ENCODE measurements at places on chromosomes 2 and 18.
A peak's percentile ranks its signal among the peaks of the same experiment; 100 is the strongest.

DNA sequence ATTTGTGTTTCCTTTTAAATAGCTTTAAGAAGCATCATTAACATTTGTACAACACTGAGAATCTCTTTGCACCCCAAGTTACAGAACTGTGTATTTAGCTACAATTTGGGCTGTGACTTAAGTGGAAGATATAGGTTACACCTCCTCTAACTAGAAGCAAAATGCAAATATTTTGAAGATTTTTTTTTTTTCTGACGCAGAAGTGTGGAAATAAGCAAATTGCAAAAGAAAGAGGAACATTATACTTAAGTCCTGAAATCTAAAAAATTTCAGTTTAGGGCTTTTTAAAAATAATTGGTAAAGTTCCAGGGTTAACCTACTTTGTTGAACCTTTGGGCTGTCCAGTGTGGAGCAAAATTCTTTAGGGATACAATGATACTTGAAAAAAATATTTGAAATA, 41.4 kb upstream of the RBMS1 start:
- DNase-seq: no peak

- DNase-seq: no peak
These were observed 3.0 kb downstream of the EVX2 start for GRCh38 chr2:176080540-176081375.

GRCh38 chr2:205002390-205002789, 457.1 kb downstream of the PARD3B start:
- DNase-seq: no peak

DNA sequence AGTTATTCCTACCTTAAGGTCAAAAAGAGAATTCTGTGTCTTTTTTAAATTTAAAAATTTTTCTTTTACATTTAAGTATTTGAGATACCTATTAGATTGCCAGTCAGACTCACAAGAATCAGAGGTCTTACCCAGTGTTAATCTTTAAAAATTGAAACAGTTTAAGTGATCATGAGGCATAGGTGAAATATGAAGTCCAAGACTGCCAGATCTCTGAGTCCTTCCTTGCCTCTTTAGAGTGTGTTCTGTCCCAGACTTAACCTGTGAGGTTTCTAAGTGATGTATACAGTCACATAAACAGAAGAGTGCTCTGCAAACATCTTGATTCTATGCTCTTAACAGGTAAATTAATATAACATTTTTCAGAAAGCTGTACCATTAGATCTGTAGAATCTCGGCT, 40.6 kb downstream of the ACTR3 start:
- no peak for DNase-seq

DNA sequence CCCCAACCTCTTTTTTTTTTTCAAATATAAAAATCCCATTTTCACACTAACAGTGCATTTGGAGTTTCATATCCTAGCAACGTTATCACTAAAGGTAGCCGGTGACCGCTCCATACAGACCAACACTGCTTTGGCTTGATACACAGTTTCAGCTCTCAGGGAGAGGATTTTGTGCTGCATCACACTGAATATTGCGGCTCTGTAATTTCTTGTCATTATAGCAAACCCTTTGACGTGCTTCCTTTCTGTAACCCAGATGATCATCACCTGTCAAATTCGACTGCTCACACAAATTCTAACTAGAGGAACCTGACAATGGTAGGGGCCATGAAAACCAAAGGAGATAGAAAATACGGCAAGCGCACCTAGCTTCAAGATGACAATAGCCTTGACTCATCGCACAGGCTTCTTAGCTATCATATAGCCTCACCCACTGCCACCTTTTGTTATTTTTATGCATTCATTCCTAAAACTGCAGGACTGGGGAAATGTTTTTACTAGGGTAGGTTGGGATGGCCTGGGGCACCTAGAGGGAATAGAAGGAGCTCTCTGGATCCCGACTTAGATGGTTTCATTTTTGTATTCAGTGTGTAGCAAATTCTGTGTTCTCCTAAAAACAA, 582.9 kb upstream of the PIK3C3 start:
- DNase-seq: no peak

GRCh38 chr2:224932522-224932921, 109.7 kb downstream of the DOCK10 start:
- no peak for DNase-seq

DNA sequence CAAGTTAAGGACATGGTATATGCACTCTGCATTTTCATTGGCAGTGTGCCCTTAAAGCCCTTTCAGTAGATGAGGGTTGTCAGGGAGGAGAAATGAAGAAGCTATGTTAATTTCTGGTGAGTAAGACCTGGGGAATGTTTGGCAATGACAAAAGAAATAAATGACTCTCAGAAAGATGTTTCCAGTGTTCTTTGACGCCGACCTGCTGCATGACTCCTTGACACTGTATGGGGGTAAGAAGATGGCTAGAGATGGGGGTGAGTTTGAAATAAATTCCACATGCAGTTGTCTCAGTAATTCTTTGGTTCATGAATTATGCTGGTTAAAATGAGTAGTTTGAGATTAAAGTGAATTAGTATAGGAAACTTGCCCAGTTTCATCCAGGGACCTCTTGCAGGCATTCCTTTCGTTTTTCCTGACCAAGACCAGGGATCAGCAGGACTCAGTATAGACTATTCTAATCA, 5.9 kb downstream of the CCDC121 start:
- peak; percentile 31 for DNase-seq

DNA sequence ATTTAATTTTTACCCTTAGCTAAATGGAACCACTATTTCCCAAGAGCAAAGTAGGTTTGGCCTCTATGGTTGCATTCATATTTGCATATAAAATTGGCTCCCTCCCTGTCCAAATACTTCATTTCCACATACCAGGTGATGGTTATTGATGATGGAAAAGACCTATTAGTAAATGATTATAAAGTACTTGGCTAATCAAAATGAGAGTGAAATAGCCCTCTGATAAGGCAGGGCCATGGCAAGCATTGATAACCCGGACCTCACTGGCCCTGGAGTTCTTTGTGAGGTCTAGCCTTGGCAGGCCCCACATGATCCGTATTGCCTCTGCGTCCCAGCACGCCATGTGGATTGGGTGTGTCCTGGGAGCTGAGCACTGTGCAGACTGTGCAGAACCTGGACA, 201.1 kb upstream of the GATA6 start:
- no peak for DNase-seq

DNA sequence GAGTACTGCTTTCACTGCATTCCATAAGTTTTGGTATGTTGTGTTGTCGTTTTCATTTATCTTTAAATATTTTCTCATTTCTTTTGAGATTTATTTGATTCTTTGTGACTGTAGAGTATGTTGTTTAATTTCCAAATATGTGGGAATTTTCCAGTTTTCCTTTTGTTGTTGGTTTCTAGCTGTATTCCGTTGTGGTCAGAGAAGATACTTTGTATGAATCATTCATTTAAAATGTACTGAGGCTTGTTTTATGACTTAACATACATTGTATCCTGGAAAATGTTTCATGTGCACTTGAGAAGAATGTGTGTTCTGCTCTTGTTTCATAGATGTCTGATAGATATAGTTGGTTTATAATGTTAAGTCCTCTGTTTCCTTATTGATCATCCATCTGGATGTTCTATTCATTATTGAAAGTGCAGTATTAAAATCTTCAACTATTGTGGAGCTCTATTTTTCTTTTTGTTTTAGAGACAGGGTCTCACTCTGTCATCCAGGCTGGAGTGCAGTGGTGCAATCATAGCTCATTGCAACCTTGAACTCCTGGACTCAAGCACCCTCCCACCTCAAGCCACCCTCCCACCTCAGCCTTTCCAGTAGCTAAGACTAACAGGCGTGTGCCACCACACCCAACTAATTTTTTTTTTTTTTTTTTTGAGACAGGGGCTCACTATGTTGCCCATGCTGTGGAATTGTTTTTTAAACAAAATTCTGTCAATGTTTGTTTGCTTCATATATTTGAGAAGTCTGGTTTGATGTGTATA, 96.8 kb downstream of the TAF4B start:
- no peak for DNase-seq

GRCh38 chr2:5691221-5691984, 781 bp upstream of the SOX11 start:
- no peak for DNase-seq

DNA sequence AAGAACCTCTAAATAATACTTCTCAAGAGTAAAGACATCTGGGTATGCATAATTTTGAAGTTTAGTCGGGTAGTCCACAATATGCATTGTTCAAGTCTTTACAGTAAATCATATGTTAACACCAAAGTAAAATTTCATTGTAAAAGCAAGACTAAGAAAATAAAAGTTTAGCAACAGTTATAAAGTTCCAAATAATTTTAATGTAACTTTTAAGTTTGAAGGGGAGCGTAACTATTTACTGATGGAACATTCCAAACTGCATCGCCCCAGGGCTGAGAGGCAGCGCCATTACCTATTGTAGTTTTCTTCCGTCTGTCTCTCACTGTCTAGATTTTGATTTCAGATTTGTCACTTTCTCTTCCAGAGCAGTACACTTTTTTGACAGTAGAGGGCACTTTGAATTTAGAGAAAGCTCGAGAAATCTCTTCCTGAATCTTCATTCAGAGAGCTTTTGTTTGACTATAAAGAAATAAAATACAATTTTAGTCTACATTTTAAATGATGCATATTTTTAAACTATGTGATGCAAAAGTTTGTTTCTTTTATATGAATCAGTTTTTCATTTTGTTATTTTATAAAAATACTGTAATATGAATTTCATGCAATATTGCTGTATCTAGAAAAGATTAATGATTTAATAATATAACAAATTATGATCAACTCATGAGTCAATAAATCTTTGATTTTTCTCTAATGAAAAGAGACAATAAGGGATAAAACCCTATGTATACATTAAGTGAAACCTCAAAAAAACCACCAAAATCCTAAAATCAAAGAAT, 389.8 kb downstream of the FIGN start:
- DNase-seq: no peak

DNA sequence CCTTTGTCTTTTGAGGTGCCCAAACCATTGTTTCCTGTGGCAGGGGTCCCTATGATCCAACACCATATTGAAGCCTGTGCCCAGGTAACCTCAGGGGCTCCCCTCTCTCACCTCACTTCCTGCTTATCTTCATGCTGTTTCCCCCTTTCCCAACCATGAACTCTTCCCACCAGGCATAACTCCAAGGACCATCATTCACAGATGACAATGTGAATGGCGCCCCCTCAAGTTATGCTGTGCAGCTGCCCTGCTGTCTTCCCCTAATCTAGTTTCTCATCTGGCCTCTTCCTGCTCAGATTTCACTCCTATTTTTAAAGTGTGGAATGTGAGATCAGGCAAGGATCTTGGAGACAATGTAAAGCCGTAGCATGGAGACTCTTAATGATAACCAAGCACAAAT, 1.4 kb downstream of the GMPPA start:
- DNase-seq: no peak

DNA sequence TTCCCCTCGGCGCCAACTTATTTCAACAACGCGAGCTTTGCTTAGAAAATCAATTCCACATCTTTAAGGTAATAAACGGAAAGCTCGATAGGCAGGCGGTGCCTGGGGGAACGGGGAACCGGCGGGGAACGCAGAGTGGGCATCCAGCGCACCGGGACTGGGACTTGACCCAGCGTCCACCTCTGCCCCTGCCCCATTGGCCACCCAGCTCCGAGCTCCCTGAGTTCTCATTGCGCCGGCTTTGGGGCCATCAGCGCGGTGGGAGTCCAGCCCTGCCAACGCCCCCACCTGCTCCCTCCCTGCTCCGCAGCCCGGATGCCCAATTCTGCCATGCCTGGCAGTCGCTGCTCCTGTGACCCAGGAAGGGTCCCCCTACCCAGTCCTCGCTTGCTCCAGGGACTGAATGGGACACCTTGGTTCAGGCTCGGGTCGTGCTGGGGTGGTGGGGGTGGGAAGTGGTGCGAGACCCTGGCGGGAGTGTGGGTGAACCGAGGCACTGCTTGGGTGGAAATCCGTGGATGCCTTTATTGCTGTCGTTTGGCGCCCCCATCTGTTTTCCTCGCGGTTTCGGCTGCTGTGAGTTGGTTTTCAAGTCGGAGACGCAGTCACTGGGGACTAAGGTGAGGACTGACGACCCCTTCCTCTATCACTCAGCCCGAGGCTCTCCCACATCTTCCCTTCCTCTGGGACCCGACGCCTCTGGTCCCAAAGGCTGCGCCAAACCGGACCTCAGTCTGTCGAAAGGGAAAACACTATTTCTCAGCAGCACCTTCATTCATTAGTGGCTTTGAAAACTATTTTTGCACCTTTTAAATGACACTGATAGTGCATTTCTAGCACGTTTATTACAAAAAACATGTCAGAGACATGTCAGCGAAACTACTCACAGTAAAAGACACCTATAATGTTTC, 2.4 kb upstream of the EVX2 start:
- DNase-seq: no peak

- DNase-seq: no peak
These were observed 168.1 kb downstream of the SETBP1 start for GRCh38 chr18:44848644-44849335.

DNA sequence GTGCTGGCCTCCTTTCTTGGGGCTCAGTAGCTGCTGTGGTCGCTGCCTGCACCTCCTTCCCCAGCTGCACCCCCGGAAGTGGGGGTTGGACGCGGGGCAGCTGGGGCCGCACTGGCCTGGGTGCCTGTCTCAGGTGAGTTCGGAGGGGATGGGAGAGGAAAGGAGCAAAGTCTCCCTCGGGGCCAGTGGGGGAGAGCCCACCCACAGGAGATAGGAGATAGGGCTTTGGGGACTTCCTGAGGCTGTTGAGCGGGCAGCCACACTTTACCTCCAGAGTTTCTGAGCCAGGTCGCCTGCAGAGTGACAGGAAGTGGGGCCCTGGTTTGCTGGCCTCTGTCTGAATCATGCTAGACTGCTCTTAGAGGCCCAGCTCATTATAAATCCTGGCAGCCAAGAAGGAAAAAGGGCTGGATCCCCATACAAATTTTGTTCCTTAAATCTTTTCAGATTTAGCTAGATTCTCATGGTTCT, 8.1 kb downstream of the MBP start:
- DNase-seq: no peak

GRCh38 chr2:240302933-240303595, 132.4 kb upstream of the GPC1 start:
- no peak for DNase-seq

GRCh38 chr2:214575030-214575429, 164.2 kb downstream of the VWC2L start:
- no peak for DNase-seq

DNA sequence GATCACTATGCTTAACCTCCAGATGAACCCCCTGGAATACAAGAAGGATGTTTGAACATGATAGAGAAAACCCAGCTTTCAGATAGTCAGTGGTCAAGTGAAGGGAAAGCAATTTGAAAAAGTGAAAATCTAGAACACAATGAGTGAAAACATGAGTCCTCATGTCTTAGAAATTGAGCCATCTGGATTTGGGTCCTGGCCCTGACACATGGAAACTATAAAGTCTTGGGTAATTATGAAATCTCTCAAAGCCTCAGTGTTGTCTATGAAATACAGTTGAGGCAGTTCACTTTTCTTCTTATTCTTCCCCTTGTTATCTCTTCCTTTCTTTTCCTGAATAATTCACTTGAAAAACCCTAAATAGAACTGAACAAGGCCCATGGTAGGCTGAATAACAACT, 120.6 kb downstream of the EN1 start:
- DNase-seq: no peak
